DND-41 (cell line): ENCODE measurements at places on chromosomes 3 and 15.

GRCh38 chr3:130669740-130670139 is 76.9 kb downstream of the PIK3R4 start:
- DNase-seq, result no peak

DNA sequence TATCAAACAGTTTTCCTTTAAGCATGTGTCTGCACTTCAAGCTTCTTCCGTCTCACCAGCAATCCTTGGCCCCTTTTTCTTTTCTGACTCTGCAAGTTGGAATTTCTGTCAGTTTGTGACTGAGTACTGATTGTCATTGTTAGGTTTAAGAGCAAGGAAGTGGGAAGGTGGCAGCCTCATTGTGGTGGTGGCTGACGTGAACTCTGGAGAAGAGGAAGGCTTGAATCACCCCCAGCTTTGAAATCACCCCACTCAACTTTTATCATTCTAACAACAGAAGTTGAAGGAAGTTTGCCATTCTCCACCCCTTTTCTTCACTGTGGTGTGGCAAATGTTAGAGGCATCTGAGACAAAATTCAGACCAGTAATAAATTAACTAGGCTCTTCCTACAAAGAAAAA is 231.6 kb upstream of the AGTR1 start:
- DNase-seq, result no peak

GRCh38 chr3:178203650-178204049 is 332.6 kb upstream of the KCNMB2 start:
- no peak for DNase-seq

GRCh38 chr3:157100096-157100477 is 59.9 kb downstream of the CCNL1 start:
- no peak for DNase-seq

GRCh38 chr3:105187344-105187743 is 179.4 kb upstream of the ALCAM start:
- DNase-seq, result no peak

GRCh38 chr15:65077981-65078352 is 1.4 kb downstream of the KBTBD13 start:
- no peak for DNase-seq

GRCh38 chr3:126194713-126195305 is 14.4 kb upstream of the ALDH1L1 start:
- DNase-seq, result no peak

- DNase-seq, result no peak
Observed at GRCh38 chr3:188217726-188218125, 63.8 kb downstream of the LPP start.

GRCh38 chr15:81887912-81888311 is 157.9 kb downstream of the MEX3B start:
- DNase-seq, result no peak

DNA sequence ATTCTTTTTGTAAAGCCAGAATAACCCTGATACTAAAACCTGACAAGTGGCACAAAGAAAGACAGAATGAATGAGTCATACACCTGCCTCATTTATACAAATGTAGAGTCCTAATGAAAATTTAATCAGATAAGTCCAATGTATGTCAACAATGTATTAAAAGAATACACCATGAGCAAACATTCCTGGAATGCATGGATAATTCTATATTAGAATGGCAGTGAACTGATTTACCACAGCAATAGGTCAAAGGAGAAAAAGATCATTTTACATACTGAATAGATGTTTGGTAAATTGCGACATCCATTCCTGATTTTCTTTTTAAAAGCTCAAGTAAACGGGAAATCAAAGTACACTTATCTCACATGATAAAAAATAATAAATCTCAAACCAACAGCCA is 11.2 kb upstream of the LOXL1 start:
- DNase-seq, result no peak

DNA sequence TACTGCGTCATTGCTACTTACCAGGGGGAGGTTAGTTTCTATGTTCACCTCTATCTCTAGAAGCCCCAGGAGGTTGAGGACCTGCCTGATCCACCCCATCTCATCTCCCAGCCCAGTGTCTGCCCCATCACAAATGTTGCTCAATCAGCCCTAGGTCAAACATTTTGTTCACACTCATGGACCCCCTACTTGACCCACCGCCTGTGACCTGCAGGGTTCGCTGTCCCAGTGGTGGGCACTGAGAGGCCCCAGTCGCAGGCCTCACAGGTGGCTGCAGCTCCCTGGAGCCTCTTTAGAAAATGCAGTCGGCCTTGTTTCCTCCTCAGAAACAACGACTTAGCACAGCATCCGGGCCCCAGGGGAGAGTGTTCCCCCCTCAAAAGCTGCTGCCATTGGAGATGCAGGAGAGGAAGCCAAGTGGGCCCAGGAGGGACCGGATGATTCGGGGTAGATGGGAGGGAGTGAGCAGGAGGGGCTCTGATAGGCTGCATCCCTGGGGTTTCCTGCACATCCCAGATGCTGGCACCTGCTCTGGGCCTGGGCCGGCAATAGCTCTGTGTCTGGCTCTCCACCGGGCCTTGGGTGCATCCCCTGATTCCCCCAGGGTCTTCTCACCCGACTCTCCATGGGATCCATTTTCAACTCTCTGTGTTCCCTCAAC is 18.4 kb upstream of the INSYN1 start:
- no peak for DNase-seq

DNA sequence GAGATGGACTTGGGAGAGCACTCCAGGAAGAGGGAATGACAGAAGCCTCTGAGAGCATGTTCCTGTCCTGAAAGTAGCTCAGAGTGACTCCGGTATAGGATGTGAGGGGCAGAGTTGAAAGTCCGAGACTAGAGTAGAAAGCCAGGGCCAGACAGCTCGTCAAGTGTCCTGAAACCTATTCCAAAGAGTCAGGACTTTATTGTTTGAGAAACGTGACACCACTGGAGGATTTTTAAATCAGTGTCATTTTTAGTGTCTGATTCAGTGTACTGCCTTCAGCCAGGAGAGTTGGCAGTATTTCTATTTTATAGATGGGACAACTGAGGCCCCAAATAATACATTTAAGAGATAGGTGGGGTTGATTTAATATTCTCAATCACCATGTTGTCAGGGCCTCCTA is 1.6 kb upstream of the RBMS3 start:
- DNase-seq, result no peak

GRCh38 chr15:57562196-57562769 is 29.4 kb upstream of the MYZAP start:
- no peak for DNase-seq

GRCh38 chr3:120410116-120410515 is 40.7 kb downstream of the FSTL1 start:
- DNase-seq, result no peak

- no peak for DNase-seq
Observed at GRCh38 chr3:45670436-45670835, 18.8 kb upstream of the SACM1L start.

DNA sequence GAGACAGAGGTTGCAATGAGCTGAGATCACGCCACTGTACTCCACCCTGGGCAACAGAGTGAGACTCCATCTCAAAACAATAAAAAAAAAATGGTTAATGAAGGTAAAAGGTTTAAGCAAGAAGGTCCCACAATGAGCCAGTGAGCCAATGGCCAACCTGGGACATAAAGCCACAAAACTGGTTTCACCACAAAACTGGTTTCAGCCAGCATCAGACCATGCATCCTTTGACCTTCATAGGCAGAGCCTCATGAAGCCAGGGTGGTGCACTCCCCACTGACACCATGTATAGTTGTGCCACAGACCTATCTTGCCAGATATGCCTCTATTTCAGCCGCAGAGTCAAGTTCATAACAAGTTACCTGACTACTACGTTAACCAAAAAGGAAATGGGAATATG is 41.9 kb downstream of the SCAP start:
- DNase-seq, result no peak

- no peak for DNase-seq
Observed at GRCh38 chr3:11323813-11324212, 51.6 kb downstream of the ATG7 start.

GRCh38 chr3:72345237-72345878 is 502.9 kb downstream of the SHQ1 start:
- DNase-seq, result peak; percentile 22

GRCh38 chr3:25781758-25782594 is 1.3 kb downstream of the NGLY1 start:
- DNase-seq, result no peak

- DNase-seq, result no peak
Observed at GRCh38 chr15:80194914-80195313, 42.1 kb downstream of the FAH start.

DNA sequence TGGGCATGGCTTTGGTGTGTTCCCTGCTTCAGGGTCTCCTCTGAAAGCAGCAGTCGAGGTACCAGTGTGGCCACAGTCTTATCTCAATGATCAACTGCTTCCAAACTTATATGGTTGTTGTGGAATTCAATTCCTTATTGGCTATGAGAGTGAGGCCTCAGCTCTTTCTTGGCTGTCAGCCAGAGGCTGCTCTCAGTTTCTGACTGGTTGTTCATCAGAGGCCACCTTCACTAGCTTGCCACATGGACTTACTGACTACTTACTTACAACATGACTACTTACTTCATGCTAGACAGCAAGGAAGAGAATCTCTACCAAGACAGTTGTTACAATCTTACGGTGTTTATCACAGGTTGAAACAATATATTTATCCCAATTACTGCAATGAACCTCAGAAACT is 789.2 kb downstream of the DIPK2A start:
- no peak for DNase-seq

GRCh38 chr15:35491999-35492398 is 54.0 kb downstream of the DPH6 start:
- no peak for DNase-seq

- DNase-seq, result peak; percentile 86
Observed at GRCh38 chr3:12556690-12557472, at the start of gene MKRN2. MKRN2 (plus strand) TSS chr3:12557087; CDS start chr3:12557151, 64 bp downstream.

GRCh38 chr3:139836698-139837464 is 98.1 kb upstream of the CLSTN2 start:
- DNase-seq, result no peak

DNA sequence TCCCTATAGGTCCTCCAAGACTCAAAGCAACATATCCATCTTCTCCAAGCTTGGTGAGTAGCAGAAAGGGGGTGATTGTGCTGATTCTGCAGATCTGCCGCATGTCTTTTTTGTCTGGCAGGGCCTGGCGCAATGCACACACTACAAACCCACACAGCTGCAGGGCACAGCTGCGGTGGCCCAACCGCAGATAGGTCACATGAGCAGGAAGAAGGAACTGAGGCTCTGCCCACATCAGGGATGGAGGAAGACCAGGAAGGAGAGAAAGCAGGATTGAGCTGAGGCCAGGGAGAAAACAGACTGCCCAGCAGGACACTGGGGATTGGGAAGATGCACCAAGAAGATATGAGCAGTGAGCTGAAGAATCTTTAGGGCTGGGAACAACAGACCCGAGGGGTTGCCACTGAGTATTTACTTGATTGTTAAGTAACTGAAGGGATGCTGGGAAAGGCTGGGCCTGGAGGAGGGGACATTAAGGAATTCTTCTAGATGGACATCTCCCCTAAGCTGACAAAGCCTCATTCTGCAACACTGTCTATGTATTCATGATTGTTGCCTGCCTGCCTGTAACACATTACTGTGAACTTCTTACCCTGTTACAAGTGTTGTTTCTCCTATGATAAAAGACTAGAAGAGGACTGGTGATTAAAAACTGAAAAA is 126.7 kb downstream of the MYLK start:
- peak; percentile 79 for DNase-seq

- no peak for DNase-seq
Observed at GRCh38 chr3:127754411-127755304, 67.7 kb downstream of the MGLL start.

- DNase-seq, result no peak
Observed at GRCh38 chr3:163953526-163953925, 1124.8 kb downstream of the SI start.

DNA sequence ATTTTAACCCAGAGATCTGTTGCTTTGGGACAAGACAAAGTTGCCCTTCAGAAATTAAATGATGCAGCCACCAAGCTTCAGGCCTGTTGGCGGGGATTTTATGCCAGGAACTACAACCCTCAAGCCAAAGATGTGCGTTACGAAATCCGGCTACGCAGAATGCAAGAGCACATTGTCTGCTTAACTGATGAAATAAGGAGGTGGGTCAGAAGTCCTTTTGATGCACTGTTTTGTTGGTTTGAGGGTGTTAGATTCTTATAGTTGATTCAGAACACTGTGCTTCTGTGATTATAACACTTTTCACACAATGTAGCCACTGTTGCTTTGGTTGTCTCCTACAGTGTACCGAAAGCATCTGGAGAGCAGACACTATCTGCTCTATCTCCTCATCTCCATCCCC is 20.8 kb upstream of the NXPE3 start:
- no peak for DNase-seq

DNA sequence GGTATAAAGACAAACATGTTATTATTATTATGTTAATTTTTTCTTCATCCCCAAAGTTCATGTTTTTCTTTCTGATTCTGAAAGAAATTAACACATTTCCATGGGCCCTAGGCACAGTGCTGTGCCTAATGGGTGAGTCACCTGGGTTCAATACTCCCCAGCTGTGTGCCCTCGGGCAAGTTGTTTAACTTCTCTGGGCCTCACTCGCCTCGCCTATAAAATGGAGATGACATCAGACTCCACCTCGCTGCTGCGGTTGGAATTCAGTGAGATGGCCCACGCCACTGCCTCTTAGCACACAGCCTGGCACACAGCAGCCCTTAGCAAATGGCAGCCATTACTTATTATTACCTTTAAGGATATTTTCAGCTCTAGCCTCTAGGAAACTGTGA is 22.6 kb downstream of the DNASE1L3 start:
- no peak for DNase-seq

DNA sequence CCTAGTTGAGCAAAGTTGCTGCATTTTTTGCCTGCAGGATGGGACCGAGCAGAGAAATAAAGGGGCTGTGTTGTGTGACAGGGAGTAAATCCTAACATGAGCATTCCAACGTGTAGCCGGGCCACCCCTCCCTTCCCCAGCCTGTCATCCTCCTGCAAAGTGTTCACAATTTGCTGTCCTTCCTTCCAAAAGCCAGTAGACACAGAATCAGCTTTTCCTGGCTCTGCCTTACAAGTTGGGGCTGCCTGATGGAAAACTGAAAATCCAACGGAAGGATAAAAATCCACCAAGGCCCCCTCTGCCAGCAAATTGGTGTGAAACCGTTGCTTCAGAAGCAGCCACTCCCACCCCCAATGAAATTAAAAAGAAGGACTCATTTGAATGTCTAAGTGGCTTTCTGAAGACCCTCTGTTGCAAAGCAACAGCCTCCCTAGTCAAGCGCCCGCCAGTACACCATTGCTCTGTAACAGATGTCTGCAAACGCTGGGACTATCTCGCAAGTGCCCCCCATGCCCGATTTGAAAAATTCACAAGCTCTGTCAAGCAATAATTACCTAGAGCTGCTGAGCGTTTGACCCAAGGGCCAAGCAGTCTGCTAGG is 665 bp downstream of the FRMD4B start:
- DNase-seq, result peak; percentile 58
